ENCODE measurements at places on chromosomes 1 and 21.

DNA sequence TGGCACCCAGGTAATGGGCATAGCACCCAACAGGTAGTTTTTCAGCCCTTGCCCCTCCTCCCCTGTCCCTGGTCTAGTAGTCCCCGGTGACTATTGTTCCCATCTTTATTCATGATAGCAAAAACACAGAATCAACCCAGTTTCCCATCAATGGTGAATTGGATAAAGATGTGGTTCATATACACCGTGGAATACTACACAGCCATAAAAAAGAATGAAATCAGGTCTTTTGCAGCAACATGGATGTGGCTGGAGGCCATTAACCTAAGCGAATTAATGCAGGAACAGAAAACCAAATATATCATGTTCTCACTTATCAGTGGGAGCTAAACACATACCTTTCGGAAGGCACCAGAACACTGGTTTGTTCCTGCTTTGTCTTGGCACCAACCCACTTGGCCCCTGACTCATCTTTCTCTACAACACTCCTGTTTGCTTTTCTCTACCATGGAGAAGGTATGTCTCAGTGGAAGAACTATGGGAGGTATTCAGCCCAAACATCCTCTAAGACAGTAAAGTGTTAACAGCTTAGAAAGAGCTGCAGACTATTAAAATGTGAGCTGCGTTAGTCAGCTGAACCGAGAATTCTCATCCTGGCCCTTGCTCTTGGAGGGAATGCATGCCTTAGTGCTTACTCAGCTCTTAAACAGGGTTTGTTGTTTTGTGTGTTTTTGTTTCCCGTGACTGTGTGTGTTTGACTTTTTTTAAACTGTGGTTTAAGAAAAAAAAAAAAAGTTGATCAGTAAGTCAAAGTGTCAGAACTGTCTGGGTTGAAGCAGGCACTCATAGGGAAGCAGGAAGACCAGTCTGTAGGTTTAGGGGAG, 203.0 kb downstream of the TOMM20 start:
- no peak for DNase-seq

DNA sequence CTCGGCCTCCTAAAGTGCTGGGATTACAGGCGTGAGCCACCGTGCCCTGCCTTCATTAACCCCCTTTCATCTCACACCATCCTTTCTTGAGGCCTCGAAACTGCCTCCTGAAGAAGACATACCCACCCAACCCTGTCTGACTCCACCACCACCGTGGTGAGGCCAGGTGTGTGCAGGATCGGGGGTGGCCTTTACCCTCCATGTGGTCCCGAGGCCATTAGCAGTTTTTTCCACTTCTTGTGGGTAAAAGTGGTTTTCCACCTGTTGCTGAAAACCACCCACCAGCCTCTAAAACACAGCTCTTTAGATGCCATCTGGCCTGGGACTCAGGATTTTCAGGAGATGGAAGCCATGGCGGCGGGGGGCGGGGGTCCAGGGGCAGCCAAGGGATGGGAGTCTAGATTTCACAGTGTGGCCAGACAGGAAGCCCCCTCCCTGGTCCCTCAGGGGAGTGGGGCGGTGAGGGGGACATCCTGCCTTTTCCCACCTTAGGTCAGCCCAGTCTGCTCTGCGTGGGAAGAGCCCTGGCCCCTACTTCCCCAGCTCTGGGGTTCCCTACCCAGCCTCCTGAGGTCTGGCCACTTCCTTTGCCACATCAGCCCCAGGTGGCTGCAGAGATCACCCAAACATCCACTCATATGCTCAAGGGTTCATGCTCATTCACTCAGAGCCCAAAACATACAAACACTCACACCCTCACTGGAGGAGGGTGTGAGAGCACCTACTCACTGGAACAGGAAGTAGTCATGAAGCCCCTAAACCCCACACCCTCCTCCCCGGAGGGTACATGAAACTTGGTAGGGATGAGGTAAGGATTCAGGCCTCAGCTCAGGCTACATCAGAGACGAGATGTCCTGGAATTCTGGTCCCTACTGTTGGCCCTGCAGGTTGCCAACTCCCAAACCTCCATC, 2.3 kb downstream of the FGR start:
- no peak for DNase-seq

GRCh38 chr21:39348040-39348354, 891 bp downstream of the HMGN1 start:
- no peak for DNase-seq

DNA sequence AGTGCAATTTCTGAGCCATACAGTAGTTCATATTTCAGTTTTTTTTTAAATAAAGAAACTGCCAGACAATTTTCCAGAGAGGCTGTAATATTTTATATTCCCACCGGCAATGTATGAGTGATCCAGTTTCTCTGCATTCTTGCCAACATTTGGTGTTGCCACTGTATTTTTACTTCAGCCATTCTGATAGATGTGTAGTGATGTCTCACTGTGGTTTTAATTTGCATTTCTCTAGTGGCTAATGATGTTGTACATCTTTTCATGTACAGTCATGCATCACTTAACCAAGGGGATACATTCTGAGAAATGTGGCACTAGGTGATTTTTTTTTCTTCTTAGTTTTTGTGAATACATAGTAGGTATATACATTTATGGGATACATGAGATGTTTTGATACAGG, 99.6 kb downstream of the CENPF start:
- no peak for DNase-seq

- no peak for DNase-seq
Observed at GRCh38 chr1:228647523-228648444, 87.5 kb upstream of the RHOU start.

Data from stimulated activated CD4-positive, alpha-beta T cell treated with anti-CD3 and anti-CD28 coated beads, Interleukin-1b, Interleukin-23, amount 100 ng/mL, for 1 hour (primary cell).